G401 (cell line): ENCODE measurements at places on chromosomes 2 and 18.

DNA sequence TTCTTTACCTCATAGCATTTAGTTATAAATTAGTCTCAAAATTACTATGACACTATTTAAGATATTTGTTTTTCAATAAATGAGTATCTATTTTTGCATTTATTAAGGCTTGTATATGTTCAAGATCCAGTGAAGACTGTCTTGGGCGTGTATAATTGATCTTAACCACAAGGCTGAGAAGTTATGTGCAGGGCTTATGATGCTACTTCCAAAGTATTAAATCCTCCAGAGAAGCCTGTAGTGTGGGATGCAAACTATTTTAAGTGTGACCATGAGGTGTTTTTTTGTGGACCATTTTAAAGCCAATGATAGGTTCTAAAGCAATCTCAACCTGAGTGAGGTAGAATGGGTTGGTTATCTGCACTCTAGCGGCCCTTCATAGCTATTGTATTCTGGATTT, 219.9 kb downstream of the ZNF407 start:
- no peak for DNase-seq

DNA sequence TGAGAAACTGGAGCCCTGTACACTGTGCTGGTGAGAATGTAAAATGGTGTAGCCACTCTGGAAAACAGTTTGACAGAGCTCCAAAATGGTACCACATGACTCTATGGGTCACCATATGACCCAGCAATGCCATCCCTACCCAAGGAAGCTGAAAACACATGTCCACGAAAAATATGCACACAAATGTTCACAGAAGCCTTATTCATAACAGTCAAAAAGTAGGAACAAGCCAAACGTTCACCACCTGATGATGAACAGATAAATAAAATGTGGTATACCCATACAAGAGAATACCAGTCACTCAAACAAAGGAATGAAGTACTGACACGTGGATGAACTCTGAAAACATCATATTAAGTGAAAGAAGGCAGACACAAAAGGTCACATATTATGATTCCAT, 4.6 kb downstream of the AFG3L2 start:
- no peak for DNase-seq

GRCh38 chr2:238448031-238448955, 21.6 kb downstream of the ASB1 start:
- DNase-seq: no peak

GRCh38 chr2:120239488-120240287, 13.0 kb upstream of the RALB start:
- no peak for DNase-seq

DNA sequence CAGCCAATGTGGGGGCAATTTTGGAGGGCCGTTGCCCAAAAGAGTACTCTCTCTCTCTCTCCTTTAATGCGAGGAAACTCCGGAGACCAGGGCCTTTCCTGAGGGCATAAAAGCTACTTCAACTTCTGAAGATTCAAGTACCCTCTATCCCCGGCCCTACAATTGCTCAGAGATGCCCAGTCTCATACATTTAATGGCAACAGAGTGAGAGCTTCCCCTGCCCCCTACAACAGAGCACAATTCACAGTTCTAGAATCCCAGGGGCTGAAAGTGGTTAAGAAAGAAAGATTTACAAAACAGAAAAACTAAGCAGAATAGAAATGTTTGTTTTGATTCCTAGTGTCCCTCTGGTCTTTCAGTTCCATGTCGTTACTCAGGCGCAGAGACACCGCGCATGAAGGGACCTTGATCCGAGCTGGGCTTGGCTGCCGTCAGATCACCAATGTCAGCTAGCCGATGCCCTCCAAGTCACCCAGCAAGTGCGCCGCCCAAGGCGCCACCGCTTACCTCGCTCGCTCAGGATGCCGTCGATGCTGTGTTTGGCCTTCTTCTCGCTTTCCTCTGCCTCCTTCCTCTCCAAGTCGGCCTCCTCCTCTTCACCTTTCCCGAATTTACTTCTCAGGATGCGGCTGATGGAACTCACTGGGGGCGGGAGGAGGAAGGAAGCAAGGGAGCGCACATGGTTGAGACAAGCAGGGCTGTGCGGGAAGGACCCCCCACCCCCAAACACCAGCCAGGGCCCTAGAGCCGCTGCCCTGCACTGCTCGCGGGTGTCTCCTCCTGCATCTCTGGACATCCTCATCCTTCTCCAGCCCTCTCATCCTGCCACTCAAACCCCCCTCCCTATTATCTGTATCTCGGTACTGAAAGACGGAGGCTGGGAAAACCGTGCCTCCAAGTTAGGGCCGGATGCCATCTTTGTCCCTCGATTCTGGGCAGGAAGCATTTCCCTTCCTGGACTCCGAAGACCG, 4.9 kb downstream of the PAX3 start:
- DNase-seq: no peak

- DNase-seq: no peak
Measured at GRCh38 chr2:126802774-126803433, 95.8 kb upstream of the TEX51 start.

DNA sequence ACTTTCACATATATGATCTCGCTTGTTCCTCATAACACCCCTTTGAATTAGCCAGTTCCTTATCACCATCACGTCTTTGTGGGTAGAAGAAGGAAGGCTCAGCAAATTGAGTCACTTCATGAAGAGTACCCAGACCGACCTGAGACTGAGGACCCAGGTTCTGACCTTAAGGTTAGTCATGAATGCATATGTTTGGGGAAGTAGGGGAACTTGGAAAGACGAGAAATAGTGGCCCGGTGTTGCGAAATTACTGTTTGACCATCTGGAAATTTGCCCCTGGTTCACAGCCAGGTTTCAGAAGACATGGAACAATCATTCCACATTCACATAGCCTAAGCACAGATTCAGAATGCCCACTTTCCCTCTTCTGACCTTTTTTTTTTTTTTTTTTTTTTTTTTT, 59.8 kb downstream of the MEIS1 start:
- no peak for DNase-seq

DNA sequence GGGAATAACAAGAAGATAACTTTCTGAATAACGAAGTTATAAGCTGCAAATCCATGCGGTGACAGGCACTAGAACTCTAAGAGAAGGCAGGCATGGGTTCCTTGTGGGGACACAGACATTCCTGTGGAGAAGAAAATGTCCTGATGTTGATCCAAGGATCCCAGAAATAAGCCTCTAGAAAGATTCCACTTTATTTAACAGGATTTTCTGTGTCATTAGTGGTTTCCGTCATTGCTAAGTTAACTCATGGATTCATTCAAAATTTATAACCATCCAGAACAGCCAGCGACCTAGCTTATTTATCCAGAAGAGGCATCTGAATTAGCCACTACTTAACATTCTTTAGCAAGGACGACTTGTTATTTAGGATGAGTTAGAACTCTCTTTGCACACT, 10.0 kb upstream of the CD302 start:
- DNase-seq: no peak

DNA sequence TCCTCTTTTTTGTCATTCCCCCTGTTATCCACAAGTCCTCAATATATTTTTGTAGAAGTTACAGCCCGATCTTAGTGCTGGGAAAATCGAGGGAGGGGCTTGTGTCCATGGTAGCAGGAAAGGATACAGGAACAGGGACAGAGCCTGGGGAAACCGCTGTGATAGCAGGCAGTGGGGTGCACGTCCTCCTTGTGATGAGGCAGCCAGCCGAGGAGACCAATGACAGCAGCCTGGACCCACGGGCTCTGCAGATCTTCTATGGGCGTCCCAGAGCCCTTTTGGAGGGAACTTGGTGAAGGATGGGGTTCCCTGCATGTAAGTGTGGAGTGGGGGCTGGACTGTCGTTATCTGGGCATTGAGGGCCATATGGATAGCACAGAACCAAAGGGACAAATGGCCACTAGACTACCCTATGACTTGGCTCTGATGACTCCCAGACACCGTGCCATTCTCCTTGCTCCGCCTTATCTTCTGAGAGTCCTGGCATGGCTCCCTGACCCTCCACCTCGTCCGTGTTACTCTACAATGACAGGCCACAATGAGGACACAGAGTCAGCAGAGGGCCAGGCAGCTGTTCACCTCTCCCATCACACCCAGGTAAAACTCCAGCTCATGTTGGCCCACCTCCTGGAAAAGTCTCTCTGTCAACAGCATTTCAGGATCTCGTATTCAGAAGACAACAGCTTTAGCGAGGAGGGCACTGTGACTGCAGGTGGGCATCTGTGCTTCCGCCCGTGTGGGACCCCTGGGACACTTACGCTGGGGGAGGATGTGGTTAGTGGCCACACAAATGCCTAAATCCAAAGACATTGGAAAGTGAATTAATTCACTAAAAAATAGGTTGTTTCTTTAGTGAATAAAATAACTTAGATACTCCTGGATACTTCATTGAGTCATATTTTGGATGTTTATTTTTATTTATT, 100.1 kb downstream of the VAPA start:
- no peak for DNase-seq

GRCh38 chr18:7772510-7772888, 205.4 kb downstream of the PTPRM start:
- DNase-seq: no peak

- DNase-seq: peak; percentile 17
Measured at GRCh38 chr18:50009773-50010335, 185.1 kb downstream of the MYO5B start.

GRCh38 chr18:58581265-58581664, 47.6 kb downstream of the ALPK2 start:
- no peak for DNase-seq

GRCh38 chr18:62420151-62420512, 95.0 kb downstream of the TNFRSF11A start:
- no peak for DNase-seq

- no peak for DNase-seq
Measured at GRCh38 chr2:216908300-216908699, 48.4 kb upstream of the TNP1 start.

- DNase-seq: peak; percentile 27
Measured at GRCh38 chr2:234377761-234378391, 119.0 kb downstream of the ARL4C start.

GRCh38 chr2:8858910-8859309, 21.5 kb upstream of the KIDINS220 start:
- DNase-seq: no peak

DNA sequence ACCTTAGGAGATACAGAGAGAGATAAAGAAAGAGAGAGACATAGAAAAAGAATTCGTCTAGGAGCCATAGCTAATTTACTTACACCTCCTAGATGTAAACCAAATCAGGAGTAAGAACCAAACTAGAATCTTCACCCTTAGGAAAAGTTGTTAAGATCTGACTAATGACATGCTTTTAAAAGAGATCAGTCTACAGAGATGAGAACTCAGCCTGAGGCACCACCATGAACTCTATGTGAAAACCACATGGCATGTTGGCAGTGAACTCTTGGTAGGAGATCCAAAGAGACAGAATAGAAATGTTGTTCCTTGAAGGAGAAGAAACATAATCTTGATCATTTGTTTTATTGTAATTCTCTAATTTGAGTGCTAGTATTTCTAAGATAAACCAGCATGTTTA, 585.4 kb upstream of the ID2 start:
- no peak for DNase-seq

- DNase-seq: no peak
Measured at GRCh38 chr2:70089983-70090525, 2.8 kb downstream of the PCBP1 start.

DNA sequence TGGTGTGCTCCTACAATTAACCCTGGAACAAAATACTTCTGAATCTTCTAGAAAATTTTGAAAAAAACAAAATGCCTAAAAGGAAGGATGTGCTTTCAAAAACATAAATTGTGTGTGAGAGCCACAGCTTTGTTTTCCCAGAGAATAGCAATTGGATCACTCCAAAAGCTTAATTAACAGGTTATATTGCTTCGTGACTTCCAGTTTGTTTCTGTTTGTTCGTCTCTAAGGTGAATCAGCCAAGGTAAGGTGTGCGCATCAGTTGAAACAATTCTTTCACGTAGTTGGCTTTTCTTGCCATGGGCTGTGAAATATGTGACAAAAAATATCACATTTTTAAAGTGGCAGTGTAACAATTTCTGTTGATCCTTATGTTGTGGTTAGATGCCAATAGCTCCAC, 90.3 kb upstream of the BARD1 start:
- DNase-seq: no peak

- no peak for DNase-seq
Measured at GRCh38 chr2:119011162-119011909, 69.3 kb downstream of the MARCO start.

GRCh38 chr18:78144669-78145068, 834.9 kb upstream of the SALL3 start:
- DNase-seq: no peak

DNA sequence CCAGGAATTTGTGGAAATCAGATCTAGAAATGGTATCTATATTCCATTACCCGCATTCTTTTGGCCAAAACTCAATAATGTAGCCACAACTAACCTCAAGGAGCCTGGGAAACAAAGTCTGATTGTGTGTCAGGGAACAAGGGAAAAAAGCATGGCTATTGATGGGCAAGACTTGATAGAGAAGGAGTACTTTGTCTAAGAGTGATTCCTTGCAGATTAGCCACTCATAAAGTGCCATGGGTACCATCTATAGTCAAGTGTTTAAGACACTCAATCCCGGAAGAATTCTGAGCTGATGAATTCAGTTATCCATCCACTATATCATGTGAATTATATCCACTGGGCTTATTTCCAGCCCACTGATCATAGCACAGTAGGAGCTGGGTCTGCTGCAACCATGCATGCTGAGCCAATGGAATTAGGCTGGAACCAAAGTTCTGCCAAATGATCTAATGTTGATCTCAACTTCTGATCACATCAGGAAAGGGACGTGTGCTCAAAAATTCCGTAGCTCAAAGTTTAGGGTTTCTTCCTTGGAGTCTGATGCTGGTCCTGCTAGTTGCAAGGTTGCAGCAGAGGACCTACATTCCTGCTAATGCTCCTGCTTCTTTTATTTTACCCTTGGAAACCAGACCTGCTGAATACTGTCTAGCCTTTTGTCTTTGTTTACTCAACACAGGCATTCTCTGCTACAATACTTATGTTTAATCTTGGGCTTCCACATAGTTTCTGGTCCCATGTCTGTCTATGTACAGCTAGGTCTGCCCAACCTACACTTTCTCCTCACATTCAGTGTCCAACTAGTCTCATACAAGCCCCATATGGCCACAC, 629.7 kb downstream of the IRS1 start:
- DNase-seq: no peak

GRCh38 chr2:62931536-62931935, 119.1 kb upstream of the OTX1 start:
- no peak for DNase-seq

DNA sequence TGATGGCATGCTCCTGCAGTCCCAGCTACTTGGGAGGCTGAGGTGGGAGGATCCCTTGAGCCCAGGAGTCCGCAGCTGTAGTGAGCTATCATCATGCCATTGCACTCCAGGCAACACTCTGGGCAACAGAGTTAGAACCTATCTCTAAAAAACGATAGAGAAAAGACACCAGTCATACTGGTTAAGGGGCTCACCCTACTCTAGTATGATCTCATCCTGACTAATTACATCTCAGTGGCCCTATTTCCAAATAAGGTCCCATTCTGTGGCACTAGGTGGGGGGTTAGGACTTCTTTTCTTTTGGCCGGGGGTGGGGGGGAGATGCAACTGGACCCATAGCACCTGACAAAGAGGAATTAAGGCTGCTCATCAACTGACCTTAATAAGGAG, 163.2 kb upstream of the NCK2 start:
- no peak for DNase-seq
